Activated CD4-positive, alpha-beta T cell treated with anti-CD3 and anti-CD28 coated beads for 1 hour (primary cell): ENCODE measurements at places on chromosomes 16 and 17.

GRCh38 chr16:4882000-4882632 lies 34.8 kb downstream of the UBN1 start:
- DNase-seq, result no peak

- DNase-seq, result no peak
Observed at GRCh38 chr16:51888016-51888415, 658.9 kb downstream of the TOX3 start.

DNA sequence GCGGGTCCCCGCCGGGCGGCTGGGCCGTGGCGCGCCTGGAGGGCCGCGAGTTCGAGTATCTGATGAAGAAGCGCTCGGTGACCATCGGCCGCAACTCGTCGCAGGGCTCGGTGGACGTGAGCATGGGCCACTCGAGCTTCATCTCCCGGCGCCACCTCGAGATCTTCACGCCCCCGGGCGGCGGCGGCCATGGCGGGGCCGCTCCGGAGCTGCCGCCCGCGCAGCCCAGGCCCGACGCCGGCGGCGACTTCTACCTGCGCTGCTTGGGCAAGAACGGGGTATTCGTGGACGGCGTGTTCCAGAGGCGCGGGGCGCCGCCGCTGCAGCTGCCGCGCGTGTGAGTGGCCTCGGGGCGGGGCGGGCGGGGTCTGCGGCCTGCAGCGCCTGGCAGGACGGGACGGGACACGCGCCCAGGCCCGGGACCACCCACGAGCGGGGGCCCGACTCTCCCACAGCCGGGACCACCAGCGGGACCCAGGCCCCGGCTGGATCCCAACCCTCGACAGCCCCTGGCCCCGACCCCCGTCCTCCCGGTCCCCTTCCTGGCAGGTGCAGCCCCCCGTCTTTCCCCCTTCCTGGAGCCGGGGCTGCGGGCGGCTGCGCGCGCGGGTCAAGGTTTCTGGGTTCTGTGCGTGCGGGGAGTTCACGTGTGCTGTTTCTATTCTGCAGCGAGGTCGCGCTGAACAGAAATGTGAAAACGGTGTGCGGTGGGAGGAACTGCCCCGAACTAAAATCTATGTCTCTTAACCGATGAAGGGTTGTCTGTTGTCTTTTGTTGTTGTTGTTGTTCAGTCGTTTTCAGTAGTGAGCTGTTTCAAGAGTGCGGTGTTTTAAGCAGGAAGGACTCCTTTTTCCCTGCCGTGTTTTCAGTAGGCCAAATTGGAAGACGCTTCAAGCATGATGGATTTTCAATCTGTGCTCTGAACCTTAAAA lies 705 bp downstream of the FOXK2 start:
- DNase-seq, result peak; percentile 14

DNA sequence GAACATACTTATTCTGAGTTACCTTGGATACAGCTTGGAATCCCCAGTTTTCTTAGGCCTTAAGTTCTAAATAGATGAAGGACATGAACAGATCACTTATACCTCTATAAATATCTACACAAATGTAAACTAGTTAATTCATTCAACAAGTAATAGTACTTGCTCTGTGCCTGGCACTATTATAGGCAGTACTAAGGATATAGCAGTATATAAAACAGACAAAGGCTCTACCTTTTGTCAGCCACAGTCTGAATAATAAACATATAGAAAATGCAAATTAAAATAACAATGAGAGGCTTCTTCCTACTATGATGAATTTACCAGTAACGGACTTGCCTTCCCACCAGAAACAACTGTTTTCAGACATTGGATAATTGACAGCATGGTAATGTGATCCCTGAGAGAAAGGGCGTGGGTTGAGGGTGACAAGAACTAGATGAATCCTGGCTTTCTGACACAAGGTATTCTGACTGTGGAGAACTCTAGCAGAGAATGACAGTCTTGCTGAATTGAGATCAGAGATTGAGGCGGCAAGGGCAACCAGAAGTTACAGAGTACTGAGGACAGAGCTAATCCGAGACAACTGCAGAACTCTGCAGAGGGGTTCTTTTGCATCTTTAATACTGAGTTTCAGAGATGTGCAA lies 170.5 kb downstream of the TANC2 start:
- no peak for DNase-seq
